Right lobe of liver (tissue), 6 donors: ENCODE measurements at places on chromosomes 5 and 9. TPM values are rescaled to one million over a fixed set of nuclear protein-coding genes. Genes with fewer than 3 reads are reported as not detected.

Gene LYSMD3
- total RNA-seq = 14.3 TPM

Gene MACIR
- total RNA-seq = 0.72 TPM

DNA sequence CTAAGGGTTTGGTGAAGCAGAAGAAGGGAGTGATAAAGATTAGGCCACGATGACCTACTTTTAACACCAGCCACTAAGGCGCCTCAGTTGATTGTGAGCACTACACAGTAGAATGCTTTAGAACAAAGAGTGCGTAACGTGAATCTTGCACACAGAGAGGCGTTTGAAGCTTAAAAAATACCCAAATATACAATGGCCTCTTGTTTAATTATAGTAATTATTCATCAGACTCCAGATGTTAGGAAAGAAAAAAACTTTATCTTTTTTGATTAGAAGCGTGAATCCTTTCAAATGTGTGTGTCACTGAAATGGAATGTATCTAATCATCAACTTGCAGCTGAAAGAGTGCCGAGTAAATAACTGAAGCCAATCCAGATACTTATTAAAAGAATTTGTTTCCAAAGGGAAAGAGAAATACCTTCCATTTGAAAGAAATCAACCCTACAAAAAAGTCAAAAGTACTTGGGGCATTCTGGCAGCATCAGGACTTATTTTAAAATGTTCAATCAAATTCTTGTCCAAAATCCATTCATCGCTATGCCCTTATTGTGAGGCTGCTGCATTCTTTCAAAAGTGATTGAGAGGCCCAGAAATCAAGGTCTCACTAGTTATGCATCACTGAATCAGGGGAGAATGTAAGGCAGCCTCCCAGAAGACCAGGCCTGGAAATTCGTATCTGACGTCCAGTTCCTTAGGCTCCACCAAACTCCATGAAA is 337.5 kb downstream of the ZNF608 start:
- no peak for DNase-seq
- H3K4me1 ChIP-seq = no peaks in the 10 kb centered on the region
- H3K27ac ChIP-seq = no peak overlapping the region
- H3K27me3 ChIP-seq = no peaks in the 10 kb centered on the region
- no peaks in the 10 kb centered on the region for H3K36me3 ChIP-seq

DNA sequence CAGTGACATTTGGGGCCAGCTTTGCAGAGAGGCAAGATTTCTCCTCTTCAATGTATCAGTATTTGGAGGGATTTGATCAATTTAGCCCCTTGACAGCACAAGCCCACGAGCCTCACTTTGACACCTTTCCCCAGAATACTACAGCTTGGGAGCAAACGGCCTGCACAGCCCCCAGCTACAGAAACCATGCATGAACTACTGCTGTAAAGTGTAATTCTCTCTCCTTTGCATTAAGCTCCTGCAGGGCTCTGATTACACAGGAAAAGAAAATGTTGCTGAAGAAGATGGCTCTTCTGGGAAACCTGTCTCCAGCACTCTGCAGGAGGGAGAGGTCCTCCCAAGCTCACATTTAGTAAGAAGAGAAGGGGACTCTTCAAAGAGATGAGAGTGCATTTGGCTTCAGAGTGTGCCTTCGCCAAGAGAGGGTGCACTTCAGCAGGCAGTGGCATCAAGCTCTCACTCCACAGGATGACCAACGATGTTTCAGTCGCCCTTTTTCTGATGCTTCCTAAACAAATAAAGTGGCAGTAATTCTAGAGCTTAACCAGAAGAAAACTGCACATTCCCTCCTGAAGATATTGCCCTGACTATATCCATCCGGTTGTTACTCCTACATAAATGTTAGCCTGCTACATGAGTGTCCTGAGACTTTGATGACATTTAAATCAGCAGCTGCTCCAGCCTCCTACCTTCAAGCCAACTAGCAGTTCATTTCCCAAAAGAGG is 272.2 kb downstream of the AUH start:
- DNase-seq = no peak
- H3K27me3 ChIP-seq = no peaks in the 10 kb centered on the region
- H3K36me3 ChIP-seq = no peaks in the 10 kb centered on the region
- no peak overlapping the region for H3K4me3 ChIP-seq

DNA sequence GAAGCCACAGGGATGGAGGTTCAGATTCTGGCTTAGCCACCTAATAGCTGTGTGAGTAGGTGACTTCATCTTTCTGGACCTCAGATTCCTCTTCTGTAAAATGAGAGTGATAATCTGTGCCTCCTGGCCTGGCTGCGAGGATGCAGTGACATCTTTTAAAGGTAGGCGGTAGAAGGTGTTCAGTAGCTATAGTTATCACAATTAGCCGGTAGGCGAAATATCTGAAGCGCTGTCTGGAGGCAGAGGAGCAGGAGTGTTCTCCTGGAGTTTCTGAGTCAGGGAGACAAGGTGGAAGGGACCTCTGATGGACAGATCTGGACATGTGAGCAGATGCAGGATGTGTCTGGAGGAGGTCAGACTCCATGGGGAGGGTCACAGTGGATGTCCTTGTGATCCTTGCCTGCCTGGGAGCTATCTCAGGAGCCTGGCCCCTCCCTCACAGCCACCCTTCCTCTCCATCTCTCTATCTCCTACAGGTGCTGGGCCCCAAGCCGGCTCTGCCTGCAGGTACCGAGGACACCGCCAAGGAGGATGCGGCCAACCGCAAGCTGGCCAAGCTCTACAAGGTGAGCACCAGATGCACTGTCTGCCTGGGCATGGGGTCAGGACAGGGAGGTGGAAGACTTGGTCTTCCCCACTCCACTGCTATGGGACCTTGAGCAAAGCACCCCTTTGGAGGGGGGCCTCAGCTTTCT is 45.6 kb downstream of the GSN start:
- H3K4me3 ChIP-seq = no peak overlapping the region
- no peaks in the 10 kb centered on the region for H3K27me3 ChIP-seq
- DNase-seq = no peak
- H3K4me1 ChIP-seq = no peaks in the 10 kb centered on the region

DNA sequence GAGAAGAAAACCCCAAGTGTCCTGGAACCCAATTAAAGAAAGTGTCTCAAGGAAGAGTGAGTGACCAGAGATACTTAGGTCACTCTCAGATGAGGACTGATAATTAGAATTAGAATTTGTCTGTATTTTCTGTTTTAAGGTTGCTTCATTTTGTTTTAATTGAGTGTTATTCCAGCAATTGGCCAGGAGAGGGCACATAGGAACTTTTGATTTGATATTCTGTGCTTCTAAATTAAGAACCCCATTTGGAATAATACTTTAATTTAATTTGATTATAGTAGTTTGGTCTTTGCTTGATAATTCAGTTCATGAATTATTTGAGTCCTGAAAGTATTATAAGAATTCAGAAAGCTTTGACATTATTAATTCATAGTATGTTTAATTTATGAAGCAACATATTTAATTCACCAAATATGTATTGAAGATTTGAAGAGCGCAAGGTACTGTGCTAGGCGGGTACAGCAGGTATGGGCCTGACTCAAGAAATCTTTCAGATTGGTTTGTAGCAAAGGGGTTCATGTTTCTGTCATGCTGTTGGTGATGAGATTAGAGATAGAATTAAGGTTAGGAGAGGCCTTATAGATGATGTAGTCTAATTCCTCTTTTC is 4.9 kb downstream of the MRPL22 start:
- no peaks in the 10 kb centered on the region for H3K36me3 ChIP-seq
- DNase-seq = no peak
- no peaks in the 10 kb centered on the region for H3K27me3 ChIP-seq
- H3K4me1 ChIP-seq = no peaks in the 10 kb centered on the region
- H3K27ac ChIP-seq = no peak overlapping the region

DNA sequence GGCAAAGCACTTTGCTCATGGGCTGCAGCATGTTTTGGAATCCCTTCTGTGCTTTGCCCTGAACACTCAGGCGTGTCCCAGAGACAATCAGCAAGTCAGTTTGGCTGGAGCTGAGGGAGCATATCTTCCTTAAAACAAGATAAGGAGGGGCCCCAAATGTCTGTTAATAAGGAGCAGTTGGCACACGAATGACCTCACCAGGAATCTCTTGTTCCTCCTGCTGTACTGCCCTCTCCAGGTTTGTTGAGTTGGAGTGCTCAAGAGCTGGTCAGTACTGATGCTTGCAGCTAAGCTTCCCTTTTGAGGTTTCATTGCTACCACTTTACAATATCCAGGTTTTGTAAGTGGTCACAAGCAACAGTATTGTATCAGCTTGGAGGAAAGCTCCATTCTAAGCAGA is 101.3 kb upstream of the EGFLAM start:
- no peak for DNase-seq
- no peaks in the 10 kb centered on the region for H3K4me1 ChIP-seq
- H3K36me3 ChIP-seq = no peaks in the 10 kb centered on the region

Gene UBAC1
- total RNA-seq = 24.8 TPM

GRCh38 chr9:94786586-94786985 is 60.1 kb downstream of the AOPEP start:
- no peak overlapping the region for H3K4me3 ChIP-seq
- no peaks in the 10 kb centered on the region for H3K36me3 ChIP-seq
- DNase-seq = no peak
- H3K4me1 ChIP-seq = no peaks in the 10 kb centered on the region

DNA sequence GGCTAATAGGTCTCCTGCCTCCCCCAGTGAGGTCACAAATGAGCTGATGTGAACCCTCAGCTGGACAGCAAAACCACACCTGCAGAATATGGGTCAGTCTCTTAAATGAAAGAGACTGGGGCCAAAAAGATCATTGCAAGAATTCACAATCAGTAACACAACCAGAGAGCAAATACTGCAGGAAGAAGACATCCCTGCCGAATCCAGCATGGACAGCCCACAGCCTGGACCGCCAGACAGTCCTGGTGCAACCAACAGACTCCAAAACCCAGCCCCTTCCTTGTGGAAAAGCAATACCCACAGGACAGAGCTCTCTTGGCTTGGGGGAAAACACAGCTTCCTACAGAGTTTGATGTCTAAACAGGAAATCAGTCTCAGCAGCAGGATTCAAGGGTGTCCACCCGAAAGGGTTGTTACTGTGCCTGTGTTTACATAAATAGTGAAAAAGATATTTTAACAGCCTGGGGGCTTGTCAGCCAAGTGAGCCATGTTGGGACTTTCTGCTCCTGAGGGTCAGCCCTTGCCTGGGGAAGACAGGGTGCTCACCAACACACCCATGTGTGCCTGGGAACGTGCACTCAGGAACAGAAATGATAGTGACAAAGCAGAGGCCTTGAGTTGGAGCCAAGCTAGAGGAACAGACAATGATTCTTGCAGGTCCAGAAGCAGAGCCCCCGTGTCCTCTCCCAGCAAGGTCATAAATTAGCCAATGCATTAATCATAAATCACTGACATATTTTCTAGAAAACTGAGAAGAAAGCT is 106.2 kb downstream of the SEMA5A start:
- no peak overlapping the region for H3K27ac ChIP-seq
- no peak overlapping the region for H3K4me3 ChIP-seq
- no peaks in the 10 kb centered on the region for H3K4me1 ChIP-seq
- no peaks in the 10 kb centered on the region for H3K27me3 ChIP-seq
- DNase-seq = no peak

DNA sequence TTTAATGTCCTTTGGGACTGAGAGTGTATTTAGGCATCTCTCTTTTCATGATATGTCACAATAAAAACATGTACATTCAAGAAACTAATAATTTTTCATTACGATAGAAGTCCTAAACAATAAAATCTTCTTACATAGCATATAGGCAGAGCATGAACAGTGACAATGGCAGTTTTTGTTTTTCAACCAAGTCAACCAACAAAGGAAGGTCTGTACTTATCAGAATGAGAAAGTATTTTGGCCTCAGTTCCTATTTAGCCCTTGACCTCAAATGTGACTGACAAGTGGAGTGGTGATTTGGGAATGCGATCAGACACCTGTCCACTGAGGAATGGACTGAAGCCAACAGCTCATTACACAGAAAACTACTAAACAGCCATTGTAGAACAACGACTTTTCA is 219.5 kb downstream of the TMEM161B start:
- H3K36me3 ChIP-seq = no peaks in the 10 kb centered on the region
- H3K4me3 ChIP-seq = no peak overlapping the region
- no peaks in the 10 kb centered on the region for H3K27me3 ChIP-seq

Gene GTF3C5
- total RNA-seq = 20.0 TPM

GRCh38 chr5:96031811-96032261 is 70.2 kb upstream of the ELL2 start:
- no peak overlapping the region for H3K27ac ChIP-seq
- no peak overlapping the region for H3K4me3 ChIP-seq
- H3K36me3 ChIP-seq = no peaks in the 10 kb centered on the region
- DNase-seq = no peak

Gene PRUNE2
- total RNA-seq = 2.1 TPM

GRCh38 chr9:37582548-37583157 is 6.5 kb upstream of the FBXO10 start:
- H3K4me3 ChIP-seq = no peak overlapping the region
- no peaks in the 10 kb centered on the region for H3K36me3 ChIP-seq
- no peak overlapping the region for H3K27ac ChIP-seq
- H3K27me3 ChIP-seq = no peaks in the 10 kb centered on the region
- H3K4me1 ChIP-seq = no peaks in the 10 kb centered on the region
- DNase-seq = no peak

DNA sequence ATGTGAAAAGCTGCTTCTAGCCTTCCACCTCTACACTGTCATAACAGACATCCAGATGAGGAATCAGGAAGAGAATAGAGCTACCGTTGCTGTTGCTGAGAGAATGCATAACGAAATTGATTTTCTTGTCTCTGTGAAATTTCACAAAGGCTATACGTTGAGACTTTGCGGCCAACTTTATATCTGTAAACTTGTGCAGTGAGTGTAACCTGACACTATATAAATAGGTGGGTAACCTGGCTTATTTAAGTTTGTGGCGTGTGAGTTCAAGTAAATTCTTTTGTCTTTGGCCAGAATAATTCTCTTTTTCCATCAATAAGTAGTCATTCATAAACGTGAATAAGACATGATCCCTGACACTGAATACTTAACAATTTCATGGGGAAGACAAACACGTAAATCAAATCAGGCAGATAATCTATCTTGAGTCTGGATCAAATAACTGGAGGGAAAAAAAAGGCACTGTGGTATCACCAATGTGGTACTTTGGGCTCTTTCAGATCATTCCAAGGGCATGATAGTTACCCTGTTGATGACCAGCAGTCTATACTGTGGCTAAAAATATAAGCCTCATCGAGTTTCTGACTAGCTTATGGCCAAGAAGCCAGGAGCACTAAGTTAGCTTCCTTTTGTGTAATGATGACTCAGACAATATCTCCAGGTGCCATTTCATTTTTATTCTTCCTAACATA is 98.2 kb upstream of the RASA1 start:
- H3K27me3 ChIP-seq = no peaks in the 10 kb centered on the region
- no peaks in the 10 kb centered on the region for H3K4me1 ChIP-seq
- DNase-seq = no peak
- H3K4me3 ChIP-seq = no peak overlapping the region
- no peaks in the 10 kb centered on the region for H3K36me3 ChIP-seq
- H3K27ac ChIP-seq = no peak overlapping the region
